ENCODE measurements at places on chromosomes 2 and 18.

DNA sequence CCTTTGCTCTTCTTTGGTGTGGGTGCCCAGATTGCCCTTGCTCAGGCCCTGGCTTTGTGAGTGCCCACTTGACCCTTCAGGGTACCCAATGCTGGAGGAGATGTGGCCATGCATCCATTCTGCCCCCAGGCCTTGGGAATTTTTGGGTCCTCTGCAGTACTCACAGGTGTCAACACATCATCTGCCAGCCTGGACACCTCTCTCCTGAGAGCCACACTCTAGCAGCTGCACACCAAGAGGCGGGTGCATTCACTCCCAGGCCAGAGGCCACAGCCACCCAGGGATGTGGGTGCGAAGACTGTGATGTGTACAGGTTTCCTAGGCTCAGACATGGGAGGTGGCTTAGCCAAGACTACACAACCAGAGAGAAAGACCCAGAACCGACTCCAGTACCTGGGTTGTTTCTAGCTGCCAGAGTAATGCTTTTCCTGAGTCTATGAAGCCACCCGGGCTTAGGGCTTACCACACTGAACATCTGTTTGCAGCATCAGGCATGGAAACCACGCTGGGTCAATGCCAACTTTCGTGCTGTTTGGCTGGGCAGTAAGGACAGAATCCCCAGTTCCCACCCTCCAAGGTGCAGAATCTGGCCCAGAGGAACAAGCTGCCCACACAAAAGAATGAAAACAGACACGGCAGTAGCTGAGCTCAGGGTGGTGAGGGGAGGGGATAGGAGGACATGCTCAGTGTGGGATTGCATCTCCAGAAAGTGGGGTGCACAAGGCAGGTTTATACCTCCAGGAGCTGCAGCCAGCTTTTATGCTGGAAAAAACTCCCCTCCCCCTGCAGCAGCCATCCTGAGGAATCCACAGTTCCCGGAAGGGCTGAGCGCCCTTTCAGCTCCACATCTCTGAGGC lies 40.1 kb downstream of the KCNF1 start:
- no peak for ATAC-seq

- peak; percentile 16 for ATAC-seq
Measured at GRCh38 chr2:189581354-189582139, 961 bp upstream of the SLC40A1 start.

DNA sequence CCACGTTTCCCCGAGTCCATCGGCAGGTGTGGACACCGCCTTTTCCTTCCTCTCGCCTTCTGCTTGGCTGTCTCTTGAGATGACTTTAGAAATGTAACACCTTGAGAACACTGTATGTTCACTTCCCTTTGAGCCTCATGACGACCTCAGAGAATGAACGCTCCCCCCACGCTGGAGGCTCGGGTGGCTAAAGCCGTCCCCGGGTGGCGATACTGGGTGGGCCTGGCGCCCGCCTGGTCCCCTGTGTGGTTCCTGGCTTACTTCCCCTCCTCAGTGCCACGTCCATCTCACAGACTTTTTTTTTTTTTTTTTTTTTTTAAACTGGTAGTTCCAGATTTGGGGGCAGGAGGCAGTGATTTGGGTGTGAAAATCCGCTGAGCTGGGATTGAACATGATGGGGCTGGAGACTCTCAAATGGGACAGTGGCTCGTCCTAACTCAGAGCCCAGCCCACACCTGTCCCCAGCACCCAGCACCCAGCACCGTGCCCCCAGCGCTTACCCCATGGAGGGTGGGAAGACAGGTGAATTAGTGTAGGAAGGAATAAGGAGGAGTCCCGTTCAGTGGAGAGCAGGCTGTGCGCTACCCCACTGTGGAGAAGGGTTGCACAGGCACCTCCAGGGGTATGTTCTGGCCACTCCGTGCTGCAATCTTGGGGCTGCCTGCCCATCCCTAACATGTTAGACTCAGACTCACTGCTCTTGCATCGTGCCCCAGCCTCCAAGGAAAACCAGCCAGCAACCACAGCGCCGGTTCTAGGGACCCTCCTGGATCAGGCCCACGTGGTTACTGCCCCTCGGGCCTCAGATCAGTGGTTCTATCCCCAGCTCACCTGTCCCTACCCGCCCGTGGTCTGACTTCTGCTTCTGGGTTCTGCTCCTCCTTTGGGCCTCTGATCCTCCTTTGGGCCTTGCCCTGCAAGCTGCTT lies 174.0 kb downstream of the ASB1 start:
- ATAC-seq: no peak

DNA sequence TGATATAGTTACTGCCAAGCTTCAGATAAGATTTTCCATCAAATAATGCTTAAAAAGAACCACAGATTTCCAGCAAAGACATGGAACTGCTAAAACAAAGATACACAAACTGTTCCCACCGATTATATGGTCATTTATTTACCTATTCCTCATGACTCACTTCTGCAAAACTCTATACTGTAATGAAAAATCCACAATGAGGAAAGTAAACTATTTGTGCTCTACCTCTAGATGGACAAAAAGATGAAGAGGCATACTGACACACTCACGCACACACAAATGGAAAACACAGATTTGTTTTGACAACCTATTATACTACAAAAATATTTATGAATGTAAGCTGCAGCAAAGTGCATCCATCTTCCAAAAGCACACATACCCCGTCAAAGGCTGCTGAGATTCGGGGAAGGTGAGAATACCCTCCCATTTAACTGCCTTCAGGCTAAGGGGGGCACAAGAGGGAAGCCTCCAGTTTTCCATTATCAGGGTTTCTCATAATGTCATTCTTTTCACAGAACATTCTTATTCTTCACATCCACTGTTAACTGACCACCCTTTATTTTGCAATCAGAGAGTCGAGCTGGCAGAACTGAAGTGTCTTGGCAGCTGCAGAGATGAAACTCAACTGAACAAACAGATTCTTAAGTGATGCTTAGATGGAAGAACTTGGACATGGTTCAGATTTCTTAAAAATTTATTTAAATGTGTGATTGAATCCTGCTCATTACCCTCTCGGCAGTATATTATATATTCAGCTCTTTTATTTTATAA lies 115.9 kb upstream of the TANK start:
- ATAC-seq: peak; percentile 66

DNA sequence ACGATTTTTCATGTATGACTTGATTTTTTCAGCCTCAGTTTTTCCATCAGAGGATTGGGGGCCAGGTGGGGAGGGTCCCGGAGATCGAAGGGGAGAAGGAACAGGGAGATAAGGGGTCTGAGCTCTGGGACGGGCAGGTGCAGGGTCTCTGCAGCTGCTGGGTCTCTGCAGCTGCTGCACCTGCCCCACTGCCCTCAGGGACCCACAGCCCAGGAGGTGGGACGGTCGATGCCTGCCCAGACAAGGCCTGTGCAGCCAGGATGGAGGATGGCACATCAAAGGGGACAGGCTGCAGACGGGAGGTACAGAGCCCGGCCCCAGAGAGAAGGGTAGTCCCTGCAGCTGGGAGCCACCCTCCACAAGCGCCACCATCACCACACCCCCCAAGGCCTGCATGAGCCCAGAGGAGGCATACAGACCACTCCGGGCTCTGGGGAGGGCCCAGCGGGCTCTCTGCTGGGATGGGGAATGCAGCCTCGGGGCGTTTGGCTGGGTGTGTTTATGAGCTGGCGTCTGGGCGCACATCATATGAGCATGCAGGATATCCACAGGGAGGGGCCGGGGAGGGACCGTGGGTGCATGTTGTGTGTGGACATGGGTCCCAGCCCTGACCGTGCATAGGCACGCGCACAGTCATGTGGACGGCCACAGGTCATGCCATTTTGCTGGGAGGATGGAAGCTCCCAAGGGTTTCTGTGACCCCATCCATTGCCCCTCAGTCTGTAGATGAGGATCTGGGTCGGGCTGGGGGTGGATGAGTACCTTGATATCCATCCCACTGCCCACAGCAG lies 34.9 kb upstream of the GPC1 start:
- ATAC-seq: no peak

DNA sequence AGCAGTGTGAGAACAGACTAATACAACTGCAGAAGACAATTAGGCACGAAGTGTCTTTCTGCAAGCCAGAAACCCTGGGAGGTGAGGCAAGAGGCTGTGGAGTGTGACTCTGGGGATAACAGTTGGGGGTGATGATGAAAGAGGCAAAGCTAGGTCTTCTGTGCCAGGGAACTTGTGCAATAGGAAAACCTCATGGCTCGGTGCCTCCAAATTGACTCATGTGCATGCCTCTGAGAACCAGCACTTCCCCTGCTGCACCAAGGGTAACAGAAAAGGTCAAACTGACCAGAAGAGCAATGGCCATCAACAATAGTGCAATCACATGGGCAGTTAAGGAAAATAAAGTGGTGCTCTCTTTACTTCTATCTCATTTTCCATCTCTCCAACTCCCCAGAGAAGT lies 136.4 kb downstream of the SCG2 start:
- ATAC-seq: peak; percentile 93

DNA sequence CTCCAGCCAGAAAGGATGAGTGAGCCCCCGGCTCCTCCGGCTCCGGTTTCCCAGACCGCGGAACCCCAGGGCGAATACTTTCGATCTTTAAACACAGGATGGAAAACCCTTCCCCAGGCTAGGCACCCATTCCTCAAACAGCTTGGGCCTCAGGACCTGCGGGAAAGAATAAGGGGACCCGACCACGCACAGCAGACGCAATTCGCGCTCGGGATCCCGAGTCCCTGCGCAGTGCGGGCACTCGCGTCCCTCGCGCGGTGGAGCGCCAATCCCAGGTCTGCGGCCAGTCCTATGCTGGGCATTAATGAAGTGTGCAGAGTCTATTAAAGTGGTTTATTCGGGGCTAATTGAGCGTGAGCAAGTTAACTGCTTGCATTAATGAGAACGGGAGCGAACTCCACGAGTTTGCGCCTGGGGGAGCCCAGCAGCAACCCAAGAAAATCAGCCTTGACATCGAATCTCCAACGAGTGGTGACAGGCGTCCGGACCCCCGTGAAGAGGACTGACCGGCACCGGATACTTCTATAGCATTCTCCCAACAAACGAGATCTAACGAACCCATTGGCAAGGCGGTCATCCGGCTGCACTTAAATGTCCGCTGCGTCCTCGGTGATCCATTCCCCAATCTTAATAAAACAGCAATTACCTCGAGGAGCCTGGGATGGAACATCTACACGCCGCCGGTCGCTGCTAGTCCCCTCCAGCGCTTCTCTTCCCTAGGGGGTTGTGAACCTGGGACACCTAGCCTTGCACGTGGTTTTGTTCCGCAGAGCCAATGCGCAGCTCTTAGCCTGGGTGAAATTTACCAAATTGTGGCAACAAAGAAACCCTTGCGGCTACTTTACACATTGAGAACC lies 1.6 kb downstream of the OSR1 start:
- ATAC-seq: no peak

- ATAC-seq: no peak
Measured at GRCh38 chr2:147716906-147717305, 127.9 kb upstream of the ACVR2A start.

DNA sequence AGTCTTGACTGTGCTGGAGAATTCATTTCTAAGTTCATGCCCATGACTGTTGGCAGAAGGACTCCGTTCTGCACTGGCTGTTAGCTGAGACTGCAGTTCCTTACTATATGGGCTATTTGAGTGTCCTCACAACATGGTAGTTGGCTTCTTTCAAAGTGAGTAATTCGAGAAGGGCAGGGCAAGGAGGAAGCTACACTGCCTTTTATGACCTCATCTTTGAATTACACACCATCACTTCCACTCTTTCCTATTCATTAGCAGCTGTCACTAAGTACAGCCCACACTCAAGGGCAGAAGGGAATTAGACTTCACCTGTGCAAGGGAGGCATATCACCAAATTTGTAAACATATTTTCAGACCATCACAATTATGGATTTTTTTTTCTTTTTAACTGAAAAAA lies 55.9 kb upstream of the EPAS1 start:
- no peak for ATAC-seq

DNA sequence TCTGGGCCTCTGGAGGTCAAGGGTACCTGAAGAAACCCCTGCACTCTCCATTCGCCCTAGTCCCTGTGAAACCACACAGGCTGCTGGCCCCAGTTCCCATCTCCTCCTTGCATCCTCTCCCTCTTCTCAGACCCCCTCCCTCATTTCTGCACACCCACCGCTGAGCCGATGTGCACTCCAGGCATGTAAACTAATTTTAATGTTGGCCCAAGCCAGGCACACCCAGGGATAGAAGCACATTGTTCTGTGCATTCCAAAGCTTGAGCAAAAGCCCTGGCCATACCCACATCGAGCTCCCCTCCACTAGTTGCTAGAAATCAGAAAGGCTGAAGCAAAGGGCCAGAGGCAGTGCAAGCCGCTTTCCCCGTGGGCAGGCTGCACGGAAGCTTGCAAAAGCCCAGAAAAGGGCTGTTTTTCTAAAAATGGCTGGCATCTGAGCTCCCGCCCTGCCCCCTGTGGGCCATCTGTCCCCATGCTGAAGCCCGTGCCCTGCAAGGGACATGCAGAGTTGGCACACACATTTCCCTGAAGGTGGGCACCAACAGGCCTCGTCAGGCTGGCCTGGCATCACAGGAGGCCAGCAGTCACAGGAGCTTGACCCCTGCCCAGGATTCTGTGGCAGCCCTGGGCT lies 181.6 kb downstream of the SMAD7 start:
- ATAC-seq: no peak

GRCh38 chr2:437756-438393 lies 150.0 kb upstream of the ALKAL2 start:
- no peak for ATAC-seq

DNA sequence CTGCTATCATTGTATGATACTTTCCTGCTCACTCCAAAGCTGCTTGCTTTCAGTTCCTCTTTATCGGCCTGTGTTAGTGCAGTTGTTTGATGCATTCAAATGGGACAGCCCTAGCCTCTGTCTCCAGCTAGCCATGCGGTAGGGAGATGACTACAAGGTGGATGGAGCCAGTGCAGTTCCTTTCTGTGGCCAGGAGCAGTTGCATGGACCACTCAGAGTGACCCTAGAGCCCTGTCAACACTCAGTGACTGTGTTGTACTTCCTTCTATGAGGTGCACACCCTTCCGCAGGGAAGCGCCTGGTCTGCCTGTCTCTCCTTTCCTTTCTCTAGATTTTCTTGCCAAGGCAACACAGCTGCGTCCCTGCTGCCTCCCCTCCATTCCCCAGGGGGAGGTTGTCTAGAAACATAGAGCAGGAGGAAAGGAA lies 33.8 kb downstream of the KCNS3 start:
- ATAC-seq: no peak
